Ecto neural progenitor cell (in vitro differentiated cells): ENCODE measurements at places on chromosomes 1 and 21.
A peak's percentile ranks its signal among the peaks of the same experiment; 100 is the strongest.

GRCh38 chr1:26772687-26773086 is 15.1 kb upstream of the PIGV start:
- no peak for DNase-seq

GRCh38 chr1:173112129-173112528 is 61.4 kb upstream of the TNFSF18 start:
- no peak for DNase-seq

DNA sequence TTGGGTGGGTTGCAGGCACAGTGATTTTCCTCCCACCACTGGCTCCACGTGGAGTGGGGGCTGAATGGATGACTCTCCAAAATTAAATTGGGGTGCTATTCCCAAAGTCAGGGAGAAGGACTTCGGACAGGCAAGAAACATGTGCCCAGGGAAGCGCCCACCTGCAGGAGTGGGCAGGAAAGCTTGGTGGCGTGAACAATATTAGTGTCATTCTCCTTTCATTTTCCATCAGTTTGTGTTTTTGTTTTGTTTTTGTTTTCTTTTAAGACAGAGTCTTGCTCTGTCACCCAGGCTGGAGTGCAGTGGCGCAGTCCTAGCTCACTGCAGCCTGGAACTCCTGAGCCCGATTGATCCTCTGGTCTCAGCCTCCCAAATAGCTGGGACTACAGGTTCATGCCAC is 30.1 kb downstream of the TOMM20 start:
- no peak for DNase-seq

- DNase-seq = no peak
Observed at GRCh38 chr1:2086446-2087078, 36.4 kb downstream of the PRKCZ start.

DNA sequence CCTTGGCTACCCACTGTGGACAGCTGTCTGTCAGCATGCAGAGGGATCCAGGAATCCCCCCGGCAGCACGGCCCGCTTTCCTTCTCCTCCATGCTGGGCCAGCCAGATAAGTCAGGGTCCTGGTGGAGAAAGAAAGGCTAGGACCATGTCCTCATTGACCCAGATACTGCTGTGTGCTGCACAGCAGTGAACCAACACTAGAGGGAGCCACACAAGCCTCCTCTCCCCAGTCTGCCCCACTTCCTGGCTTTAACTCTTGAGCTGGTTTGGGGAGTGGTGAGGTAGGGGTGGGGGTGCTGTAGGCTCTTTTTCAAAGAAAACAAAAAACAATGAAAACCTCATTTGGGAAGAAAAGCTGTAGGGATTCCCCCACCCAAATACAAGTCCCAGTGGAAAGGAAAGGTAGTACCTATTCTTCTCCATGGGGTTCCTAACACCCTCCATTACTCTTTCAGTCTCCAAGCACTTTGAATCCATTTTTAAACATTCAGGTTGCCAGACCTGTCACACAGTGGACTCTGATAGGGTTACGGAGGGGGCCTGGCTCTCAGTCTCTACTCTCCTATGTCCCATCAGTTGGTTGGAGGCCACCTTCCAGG is 84.9 kb upstream of the CD1D start:
- DNase-seq = no peak

DNA sequence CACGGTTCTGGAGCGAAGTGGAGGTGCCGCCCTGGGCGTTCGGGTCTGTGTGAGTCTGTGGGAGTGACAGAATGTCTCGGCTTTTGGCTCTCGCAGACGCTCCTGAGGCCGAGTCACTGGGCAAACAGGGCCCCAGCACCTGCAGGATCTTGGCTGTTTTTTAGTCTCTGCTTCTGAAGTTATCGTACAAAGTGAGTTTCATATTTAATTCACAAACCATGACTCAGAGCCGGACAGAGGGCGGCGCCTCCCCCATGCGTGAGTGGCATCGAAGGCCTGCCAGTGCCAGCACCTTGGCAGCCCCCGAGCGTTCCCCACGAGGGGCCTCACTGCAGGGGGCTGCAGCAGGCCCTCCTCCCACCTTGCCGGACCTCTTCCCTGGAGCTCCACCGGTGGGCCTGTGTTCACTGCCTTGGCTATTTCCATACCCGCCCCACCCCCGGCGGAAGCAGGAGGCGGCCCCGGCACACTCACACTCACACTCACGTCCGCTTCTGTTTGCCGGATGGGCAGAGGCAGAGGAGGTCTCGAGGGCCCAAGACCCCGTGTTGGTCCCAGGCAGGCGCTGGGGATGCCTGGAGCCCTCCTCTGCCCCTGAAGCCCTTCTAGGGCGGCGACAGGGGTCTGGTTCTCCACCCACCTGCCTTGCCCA is 56.3 kb downstream of the MORN1 start:
- DNase-seq = no peak

DNA sequence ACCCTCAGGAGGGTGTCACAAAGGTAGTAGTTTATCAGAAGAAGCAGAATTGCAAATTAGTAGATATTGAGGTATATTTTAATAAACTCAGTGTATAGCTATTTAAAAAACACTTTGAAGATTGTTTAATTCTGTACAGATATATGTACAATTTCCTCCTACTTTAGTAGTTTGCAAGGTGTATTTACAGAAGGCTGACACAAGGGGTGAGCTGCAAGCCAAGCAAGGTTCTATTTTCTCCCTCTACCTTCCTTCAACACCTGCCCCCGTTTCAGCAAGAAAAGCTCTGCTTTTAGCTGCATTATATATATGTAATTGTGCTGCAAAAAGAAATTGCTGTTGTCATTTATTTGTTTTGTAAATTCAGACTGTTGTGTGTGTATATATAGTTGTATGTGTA is 674.2 kb upstream of the PKN2 start:
- DNase-seq = no peak

GRCh38 chr1:231793893-231794292 is 167.3 kb downstream of the DISC1 start:
- DNase-seq = no peak

GRCh38 chr1:228059634-228060457 is 22.7 kb upstream of the ARF1 start:
- DNase-seq = peak; percentile 90

GRCh38 chr1:182337736-182338571 is 53.6 kb downstream of the GLUL start:
- DNase-seq = no peak

- no peak for DNase-seq
Observed at GRCh38 chr1:81670286-81670685, 130.4 kb upstream of the ADGRL2 start.

DNA sequence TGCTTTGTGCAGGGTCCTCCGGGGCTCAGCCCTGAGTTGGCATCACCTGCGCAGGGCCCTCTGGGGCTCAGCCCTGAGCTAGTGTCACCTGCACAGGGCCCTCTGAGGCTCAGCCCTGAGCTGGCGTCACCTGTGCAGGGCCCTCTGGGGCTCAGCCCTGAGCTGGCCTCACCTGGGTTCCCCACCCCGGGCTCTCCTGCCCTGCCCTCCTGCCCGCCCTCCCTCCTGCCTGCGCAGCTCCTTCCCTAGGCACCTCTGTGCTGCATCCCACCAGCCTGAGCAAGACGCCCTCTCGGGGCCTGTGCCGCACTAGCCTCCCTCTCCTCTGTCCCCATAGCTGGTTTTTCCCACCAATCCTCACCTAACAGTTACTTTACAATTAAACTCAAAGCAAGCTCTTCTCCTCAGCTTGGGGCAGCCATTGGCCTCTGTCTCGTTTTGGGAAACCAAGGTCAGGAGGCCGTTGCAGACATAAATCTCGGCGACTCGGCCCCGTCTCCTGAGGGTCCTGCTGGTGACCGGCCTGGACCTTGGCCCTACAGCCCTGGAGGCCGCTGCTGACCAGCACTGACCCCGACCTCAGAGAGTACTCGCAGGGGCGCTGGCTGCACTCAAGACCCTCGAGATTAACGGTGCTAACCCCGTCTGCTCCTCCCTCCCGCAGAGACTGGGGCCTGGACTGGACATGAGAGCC is 22.7 kb downstream of the COL6A1 start:
- peak; percentile 39 for DNase-seq

- no peak for DNase-seq
Observed at GRCh38 chr1:42680921-42681683, 1.1 kb upstream of the YBX1 start.

DNA sequence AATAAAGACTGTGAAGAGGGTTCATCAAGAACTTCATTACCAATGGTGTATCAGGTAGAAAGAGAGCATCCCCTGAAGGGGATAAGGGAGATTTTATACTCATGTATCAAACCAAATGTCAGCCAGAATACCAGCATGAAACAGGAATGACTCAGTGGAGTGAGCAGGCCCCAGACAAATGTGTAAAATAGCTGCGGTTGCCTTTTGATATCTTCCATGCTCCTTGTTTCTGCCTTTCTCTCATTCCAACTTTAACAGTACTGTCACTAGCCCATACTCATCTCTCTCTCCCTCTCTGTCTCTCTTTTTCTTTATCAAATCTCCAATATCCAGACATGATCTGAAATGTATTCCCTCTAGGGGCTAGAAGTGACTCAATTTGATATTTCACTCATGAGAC is 47.8 kb downstream of the GPR88 start:
- DNase-seq = no peak

- DNase-seq = no peak
Observed at GRCh38 chr1:234355782-234356510, 17.3 kb upstream of the COA6 start.

- DNase-seq = no peak
Observed at GRCh38 chr1:198253668-198254067, 96.9 kb downstream of the NEK7 start.

- peak; percentile 74 for DNase-seq
Observed at GRCh38 chr1:203039609-203040512, 13.6 kb downstream of the PPFIA4 start.

DNA sequence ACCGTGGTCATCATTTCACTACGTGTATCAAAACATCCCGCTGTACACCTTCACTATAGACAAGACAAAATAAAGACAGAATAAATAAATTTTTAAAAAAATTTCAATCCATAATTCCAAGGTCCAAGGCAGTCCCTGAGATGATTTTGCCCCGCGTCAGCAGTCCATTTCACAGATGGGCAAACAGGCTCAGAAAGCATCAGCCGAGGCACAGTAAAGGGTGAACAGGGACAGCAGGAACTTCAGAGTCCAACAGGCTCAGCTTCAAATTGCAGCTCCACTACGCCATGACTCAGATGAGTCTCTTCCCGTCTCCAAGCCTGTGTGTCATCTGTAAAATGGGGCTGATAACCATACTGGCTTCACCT is 15.0 kb downstream of the MATN1 start:
- no peak for DNase-seq

DNA sequence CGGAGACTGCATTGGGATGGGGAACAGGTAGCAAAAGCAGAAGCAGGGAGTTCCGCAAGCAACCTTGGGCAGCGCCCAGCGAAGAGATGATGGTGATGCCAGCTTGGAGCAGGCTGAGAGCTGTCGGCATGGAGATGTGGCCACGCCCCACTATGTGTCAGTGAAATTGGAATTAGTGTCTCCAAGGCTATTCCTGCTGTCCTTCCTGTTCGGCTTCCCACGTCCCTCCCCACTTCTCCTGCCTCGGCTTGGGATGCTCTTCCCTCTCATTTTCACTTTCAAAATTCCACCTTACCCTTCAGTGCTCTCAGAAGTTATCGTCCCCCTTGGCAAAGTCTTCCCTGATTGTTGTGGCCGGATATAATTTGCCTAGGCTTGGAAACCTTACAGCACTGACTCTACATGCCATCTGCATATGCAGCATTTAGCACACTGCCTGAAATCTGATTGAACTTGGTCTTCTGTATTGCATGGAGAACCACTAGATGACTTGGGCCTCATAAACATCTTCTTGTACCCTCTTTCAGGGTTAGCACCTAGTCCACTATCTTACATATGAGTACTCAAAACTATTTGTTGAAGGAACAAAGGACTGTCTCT is 270.7 kb upstream of the RUNX1 start:
- no peak for DNase-seq

GRCh38 chr21:39048574-39048973 is 134.7 kb downstream of the PSMG1 start:
- DNase-seq = no peak
